ENCODE measurements at places on chromosomes 7 and 10.

GRCh38 chr7:100683659-100684533 lies 10.2 kb downstream of the GIGYF1 start:
- no peak for DNase-seq

DNA sequence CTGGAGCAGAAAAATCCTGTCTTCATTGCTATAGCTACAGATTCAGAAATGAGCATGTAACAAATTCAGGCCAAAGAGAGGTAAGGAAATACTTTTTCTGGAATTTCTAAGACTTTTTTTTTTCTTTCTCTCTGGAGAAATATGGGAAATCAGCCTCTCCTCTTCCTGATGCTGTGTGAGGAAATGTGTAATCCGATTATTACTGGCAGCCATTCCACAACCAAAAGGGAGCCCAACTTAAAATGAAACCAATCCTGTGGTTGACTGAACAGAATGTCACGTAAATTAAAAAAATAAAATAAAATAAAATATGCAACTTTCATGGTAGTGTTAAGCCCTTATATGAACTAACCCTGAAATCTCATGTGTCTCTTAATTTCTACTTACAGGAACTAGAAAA lies 10.7 kb upstream of the POT1 start:
- DNase-seq: no peak

- DNase-seq: peak; percentile 43
Measured at GRCh38 chr7:69599286-69599954, 1.1 kb downstream of the AUTS2 start.

DNA sequence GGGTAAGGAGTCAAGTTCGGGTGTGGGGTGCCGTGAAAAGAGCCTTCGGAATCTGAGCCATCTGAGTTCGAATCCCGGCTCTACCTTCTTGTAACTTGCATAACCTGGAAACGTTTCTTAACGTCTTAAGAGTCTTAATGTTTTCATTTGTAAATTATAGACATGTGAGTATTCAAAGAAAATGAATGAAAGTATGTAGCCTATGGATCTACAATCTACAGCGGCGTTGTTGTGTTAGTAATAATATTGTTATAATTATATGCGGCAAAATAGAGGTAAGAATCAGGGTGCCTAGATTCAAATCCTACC lies 559 bp downstream of the VTI1A start:
- DNase-seq: no peak

DNA sequence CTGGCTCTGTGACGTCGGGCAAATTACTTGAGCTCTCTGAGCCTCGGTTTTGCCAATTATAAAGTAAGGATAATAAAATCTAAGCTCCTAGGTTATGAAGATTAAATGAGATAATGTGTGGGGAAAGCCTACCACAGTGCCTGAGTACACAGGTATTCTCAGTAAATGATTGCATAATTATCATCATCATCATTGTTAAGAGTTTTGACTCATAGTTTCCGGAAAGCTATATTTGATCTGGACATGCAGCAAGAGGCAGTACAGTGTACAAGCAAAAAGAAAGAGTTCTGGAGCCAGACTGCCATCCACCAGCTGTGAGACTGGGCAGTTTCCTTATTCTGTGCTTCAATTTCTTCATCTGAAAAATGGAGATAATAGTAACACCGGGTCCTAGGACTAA lies 155.6 kb upstream of the YAE1 start:
- DNase-seq: no peak

GRCh38 chr7:1638215-1638661 lies 31.8 kb upstream of the ELFN1 start:
- peak; percentile 61 for DNase-seq

DNA sequence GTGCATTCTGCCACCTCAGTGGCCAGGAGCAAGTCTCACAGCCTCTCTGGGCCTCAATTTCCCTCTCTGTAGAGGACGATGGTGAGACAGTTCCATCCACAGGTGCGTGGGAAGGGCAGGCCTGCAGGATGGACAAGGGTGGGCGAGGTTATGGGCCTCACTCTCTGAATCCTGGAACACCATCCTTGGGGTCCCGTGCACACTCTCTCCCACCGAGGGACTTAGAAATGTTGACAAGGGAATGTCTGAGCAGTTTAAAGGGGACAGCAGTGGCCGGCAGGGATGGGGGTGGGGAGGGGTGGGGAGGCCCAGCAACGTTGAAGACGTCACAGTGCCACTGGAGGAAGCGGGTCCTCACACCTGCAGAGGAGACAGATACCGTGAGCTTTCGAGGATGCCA lies 111.5 kb downstream of the FOXL3 start:
- no peak for DNase-seq

DNA sequence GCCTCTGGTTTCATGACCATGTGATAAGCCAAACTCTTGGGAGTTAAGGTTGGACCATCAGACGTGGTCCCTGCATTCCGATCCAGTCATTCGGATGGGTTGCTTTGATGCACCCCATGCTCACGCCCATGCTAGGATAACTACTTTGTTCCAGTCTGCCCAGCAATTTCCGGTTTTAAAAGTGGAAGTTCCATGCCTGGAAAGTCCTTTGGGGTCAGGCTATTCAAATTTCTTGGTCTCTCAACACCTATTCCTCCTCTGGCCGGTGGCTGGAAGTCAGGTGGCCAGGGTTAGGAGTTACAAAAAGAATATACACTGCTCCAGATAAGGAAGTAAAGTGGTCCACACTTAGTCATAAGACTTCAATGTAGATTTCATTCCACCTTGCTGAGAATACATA lies 37.7 kb upstream of the HABP2 start:
- no peak for DNase-seq

- no peak for DNase-seq
Measured at GRCh38 chr10:109996766-109997171, 11.0 kb upstream of the ADD3 start.

- no peak for DNase-seq
Measured at GRCh38 chr10:118958984-118959925, 70.3 kb upstream of the NANOS1 start.

All from DMS79 treated with DMSO at 0.1 percent for 48 hours (cell line).